AG08396 (cell line): ENCODE measurements at places on chromosomes 6 and 20.

DNA sequence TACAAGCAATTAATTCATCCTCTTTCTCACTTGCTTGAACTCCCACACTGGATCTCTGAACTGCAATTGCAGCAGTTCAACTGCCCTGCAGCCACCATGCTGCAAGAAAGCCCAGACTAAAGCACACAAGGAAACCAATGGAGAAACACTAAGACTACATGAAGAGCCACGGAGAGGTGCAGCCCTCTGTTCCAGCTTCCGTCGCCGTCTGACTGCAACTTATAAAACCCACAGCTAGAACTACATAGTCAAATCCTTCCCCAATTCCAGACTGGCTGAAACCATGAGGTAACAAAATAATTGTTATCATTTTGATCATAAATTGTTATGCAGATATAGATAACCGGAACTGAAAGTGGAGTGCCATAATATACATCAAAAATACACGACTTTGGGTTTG, 21.1 kb upstream of the THEMIS start:
- DNase-seq = no peak

DNA sequence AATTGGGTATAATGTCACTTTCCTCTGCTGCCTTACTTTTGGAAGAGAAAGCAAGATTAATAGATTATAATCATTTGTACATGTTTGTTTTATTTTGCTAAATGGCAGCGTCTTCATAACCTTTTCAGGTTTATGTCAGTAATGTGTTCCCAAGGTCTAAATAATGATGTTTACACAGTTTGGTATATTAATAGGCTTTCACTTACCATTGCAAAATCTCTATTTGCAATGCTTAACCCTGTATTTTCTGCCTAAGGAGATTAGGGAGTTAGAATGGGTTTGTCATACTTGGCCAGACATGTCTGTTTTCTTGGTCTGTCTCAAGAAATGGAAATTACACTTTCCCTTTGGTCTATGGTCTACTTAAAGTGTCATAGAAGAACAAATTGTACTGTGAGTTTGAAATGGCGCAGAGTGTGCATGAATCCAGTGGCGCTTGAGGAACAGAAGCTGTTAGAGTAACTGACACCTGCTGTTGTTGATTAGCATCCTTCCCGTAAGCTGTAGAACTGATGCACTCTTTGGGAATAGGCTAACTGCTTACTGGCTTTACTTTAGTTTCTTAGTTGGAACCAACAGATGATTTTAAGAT, 261.1 kb downstream of the SAMD5 start:
- DNase-seq = no peak

DNA sequence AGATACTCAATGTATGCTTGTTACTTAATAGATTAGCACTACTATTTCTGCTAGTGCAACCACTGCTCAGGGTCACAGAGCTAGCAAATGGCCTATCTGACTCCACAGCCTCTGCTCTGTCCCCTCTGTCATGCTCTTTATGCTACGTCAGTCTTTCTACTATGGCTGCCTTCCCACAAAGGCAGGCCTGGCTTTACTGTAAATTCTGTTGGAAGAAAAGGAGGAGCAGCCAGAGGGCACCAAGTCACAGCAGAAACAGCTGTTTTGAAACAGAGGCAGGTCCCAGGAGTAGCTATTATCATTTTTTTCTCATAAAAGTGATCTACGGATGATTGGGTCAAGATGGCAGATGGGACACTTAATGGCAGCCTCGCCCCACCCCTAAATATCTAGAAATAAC, 10.0 kb upstream of the ELMO2 start:
- DNase-seq = no peak

DNA sequence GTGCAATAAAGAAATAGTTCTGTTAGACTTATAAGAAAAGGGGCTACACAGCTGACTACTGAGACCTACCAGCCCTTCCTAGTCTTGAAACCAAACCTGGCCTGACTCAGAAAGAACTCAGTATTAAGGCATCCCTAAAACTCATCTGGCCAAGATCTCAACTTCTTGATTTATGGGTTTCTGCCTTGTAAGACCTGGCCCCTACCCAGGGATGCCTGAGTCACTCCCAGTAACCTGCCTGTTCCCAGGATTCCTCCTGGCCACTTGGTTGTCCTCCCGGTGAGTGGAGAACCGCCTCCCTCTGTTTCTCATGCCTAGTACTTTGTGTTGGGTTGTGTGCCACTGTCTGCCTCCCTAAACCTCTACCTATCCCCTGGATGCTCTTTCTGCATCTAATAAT, 189.4 kb upstream of the PREP start:
- DNase-seq = no peak

- no peak for DNase-seq
Measured at GRCh38 chr20:34311118-34312023, 8.2 kb upstream of the AHCY start.

DNA sequence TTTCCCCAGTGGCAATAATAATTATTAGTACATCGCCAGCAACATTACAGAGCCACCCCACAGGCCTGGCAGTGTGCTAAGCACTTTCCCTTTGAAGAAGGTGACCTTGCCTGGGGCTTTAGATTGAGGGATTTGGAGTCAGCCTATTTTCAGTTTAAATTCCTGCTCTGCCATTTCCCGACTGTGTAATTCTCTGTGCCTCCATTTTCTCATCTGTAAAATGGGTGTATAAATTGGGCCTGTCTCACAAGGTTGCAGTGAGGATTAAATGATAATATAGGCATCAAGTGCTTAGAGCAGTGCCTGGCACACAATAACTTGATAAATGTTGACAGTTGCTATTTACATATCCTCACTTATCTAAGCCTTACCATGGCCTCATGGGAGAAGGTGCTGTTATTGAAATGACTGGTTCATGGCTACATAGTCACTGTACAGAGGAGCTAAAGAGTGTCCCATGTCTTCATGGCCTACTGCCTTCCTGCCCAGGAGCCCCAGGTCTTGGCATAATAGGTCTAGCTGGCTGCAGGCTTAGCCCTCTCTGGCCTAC, 5.1 kb upstream of the SCRT2 start:
- DNase-seq = no peak

DNA sequence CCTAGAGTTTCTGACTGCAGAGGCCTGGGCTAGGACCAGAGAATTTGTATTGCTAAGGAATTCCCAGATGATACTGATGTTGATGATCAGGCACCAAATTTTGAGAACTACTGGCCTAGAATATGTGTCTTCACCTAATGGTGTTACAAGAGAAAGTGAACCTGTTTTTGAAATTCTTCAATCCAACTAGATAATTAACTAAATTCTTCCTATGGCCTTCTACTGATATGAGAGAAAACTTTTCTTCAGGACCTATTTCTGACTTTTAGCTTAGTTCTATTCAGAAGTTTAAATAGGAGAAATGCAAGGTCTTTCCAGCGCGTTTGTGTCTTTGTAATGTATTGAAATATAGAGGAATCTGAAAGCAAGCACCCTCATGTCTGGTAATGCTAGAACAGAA, 7.3 kb downstream of the NKAIN2 start:
- DNase-seq = no peak

- DNase-seq = no peak
Measured at GRCh38 chr6:156697225-156697830, 79.8 kb upstream of the ARID1B start.

DNA sequence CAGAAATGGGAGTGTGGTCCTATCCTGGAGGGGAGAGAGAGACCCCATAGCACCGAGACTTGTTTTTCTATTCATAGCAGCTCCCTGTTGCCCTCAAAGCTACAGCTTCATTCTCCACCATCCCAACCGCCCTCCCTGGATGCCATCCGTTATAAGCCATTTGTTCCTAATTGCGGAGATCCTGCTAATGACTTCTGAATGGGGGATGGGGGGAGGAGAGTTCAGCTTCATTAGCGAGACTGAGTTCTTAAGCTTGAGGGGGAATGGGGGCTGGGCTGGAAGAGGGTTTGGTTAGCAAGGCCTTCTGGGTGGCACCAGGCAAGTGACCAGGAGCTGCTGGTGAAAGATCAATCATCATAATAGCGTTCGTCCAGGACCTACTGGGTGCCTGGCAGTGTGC, 27.1 kb downstream of the FOXP4 start:
- no peak for DNase-seq

GRCh38 chr20:63009988-63010769, 3.4 kb upstream of the BHLHE23 start:
- DNase-seq = no peak

- no peak for DNase-seq
Measured at GRCh38 chr20:55583036-55583435, 422.3 kb downstream of the CBLN4 start.

DNA sequence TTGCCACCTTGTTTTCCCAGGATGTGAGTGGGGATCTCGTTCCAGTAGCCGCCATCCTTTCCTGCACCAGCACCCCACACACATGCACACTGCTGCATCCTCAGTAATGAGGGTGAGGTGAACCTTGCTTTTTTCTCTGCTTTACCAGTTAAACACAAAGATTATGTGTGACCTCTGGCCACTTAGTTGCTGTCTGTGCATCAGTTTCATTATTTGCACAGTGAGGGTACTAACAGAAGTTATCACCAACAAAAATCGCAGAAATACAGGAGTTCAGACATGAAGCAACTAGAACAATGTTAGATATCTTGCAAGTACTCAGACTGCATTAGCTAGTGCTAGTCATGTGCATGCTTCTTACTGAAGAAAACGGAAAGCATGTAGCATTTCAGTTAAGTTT, 17.4 kb upstream of the DACT2 start:
- DNase-seq = no peak

DNA sequence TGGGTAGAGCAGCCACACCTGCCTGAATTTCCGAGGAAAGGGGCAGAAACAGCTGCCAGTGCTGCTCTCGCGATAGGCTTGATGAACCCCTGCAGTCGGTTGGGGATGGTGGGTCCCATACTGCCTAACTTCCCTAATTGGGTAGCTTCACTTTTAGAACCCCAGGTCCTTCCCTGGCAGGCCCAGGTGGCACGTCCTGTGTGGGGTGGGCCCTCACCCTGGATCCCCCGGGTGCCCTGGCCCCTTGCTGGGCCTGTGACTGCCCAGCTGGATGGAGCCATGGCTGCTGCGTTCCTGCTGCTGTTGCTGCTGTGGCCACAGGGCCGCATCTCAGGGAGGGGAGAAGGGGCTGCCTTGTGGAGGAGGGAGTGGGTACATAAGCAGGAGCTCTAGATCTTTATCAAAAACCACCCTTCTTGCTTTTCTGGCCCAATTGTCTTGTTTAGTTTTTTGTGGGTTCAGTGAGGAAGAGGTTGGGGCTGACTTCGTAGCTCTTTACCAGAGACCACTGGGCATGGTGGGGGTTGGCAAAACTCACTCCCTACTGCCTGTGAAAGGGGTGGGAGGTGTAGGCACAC, 19.2 kb downstream of the TREML4 start:
- no peak for DNase-seq

DNA sequence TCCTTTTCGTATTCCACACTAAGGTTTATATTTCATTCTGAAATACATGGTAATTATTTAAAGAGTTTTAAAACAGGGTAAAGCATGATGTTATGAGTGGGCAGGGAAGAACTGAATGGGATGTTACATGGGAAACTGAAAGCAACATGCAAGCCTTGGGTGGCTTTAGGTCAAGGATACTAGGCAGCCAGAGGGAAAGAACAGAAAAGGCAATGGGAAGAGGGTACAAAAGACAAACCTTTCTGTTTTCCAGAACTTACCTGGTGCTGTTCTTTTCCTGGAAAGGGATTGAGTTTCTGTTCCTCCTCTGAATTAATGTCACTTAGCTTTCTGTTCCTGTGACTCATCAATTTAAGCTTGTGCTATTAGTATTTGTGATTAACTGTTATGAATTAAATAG, 71.2 kb upstream of the SMIM8 start:
- no peak for DNase-seq

DNA sequence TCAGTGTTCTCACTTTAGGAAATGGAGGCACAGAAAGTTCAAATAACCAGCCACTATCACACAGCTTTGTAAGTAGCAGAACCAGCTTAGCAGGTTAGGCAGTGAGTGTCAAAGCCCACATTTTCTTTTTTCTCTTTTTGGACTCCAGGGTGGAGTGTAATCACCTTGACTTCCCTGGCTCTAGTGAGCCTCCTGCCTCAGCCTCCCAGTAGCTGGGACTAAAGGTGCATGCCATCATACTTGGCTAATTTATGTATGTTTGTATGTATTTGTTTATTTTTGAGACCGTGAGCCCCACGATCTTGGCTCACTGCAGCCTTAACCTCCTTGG, 7.8 kb upstream of the NCOA3 start:
- no peak for DNase-seq

DNA sequence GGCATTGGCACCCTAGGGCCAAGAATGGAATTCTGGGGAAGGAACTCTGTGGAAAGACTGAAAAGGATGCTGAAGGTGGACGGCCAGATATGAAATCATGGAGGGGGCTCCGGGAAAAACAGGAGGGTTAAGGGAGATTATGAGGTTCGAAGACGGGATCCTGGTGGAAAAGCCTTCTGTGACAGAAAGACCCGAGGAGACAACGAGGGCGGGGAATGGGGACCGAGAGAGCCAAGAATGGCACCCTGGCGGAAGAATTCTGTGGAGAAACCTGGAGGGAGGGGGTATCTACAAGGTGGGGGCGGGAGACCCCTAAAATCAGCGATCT, 426 bp downstream of the TRMT6 start:
- no peak for DNase-seq

DNA sequence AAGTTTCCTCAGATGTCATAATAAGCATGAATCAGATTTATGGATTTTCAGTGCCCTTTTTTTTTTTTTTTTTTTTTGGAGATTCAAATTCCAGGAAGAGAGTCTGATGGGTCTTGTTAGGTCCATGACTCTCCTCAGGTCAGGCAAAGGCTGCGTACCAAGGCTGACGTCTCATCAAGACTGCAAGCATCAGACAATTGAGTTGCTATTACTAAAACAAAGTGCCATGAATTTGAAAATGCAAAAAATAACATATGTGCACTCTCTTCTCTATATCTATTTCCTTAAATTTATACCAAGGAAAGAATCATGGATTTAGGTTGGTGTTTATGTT, 134.7 kb downstream of the FAM83B start:
- no peak for DNase-seq

DNA sequence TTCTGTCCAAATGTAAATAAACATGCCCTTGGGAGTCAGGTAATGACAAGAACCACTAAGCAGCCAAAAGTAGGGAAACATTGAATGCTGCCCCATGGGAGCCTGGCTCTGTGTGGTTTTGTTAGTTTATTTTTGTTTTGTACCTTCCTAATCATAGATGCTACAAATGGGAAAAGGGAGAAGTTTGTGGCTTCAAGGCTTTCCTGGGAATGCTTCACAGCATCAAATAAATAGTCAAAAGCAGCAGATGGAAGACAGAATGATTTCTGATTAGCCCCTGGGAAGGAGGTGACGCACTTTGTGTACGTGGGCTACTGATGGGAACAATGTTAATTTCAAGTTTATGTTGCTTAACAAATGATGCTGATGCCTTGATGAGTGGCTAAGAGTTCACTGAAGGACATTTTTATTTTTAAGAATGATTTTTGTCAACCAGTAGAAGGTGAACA, 532.7 kb downstream of the BCKDHB start:
- DNase-seq = no peak

- no peak for DNase-seq
Measured at GRCh38 chr20:47688385-47689381, 96.6 kb downstream of the SULF2 start.

GRCh38 chr20:16974080-16974854, 226.1 kb downstream of the OTOR start:
- no peak for DNase-seq

- DNase-seq = no peak
Measured at GRCh38 chr20:33874129-33874528, 63.0 kb downstream of the CHMP4B start.

- no peak for DNase-seq
Measured at GRCh38 chr6:109498936-109499335, 15.9 kb upstream of the ZBTB24 start.

GRCh38 chr20:35699957-35700624, 886 bp downstream of the ROMO1 start:
- DNase-seq = no peak
